Activated naive CD8-positive, alpha-beta T cell treated with anti-CD3 and anti-CD28 coated beads, Interleukin-2, amount 50 U/mL, for 24 hours (primary cell): ENCODE measurements at places on chromosomes 16 and 17.

DNA sequence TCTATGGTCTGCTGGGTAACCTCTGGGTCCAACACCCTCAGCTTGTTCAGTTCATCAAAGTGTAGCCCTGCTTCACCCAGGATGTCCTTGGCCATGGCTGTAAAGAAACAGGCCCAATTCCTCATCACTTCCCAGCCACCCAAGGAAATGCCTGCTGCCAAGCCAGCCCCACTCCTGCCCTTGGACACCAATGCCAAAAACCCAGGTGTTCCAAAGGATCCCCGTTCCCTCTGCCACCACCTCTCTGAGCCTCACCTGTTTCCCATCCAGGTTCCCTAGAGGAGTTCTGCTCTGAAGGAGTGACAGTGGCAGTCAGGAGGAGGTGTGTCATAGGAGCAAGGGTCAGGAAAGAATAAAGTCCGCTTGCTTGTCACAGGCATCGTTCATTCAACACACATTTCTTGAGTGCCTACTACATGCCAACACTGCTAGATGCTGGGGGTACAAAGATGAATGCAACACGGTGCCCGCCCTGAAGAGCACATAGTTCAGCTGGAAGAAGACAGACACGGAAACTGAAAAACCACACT lies 3.3 kb downstream of the IFT20 start:
- H3K36me3 ChIP-seq, result peaks cover 11% of the 10 kb centered on the region
- H3K4me1 ChIP-seq, result peaks cover 34% of the 10 kb centered on the region
- H3K27ac ChIP-seq, result no peak overlapping the region
- DNase-seq, result no peak
- no peaks in the 10 kb centered on the region for H3K27me3 ChIP-seq
- no peak overlapping the region for H3K4me3 ChIP-seq

- DNase-seq, result no peak
- H3K4me3 ChIP-seq, result no peak overlapping the region
- no peaks in the 10 kb centered on the region for H3K27me3 ChIP-seq
- H3K36me3 ChIP-seq, result peaks cover 38% of the 10 kb centered on the region
Measured at GRCh38 chr17:32484041-32484461, 2.7 kb upstream of the CDK5R1 start.

DNA sequence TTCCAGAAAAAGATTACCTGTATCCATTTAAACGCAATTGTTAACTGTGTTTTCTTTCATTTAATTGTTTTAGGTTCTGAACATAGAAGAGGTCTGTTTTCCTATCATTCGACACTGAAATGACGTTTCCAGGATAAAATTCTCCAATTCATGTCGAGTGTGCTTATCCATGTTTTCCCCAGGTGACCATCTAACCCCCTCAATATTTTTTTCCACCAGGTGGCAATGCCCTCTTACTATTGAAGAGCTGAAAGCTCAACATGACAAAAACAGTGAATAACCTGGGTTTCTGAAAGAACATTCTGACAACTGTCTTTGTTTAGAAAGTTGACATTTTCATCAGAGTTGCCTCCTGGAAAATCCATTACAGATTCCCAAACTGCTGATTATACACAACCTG lies 948.7 kb downstream of the KCNJ2 start:
- H3K4me1 ChIP-seq, result no peaks in the 10 kb centered on the region
- DNase-seq, result no peak
- H3K27ac ChIP-seq, result no peak overlapping the region

DNA sequence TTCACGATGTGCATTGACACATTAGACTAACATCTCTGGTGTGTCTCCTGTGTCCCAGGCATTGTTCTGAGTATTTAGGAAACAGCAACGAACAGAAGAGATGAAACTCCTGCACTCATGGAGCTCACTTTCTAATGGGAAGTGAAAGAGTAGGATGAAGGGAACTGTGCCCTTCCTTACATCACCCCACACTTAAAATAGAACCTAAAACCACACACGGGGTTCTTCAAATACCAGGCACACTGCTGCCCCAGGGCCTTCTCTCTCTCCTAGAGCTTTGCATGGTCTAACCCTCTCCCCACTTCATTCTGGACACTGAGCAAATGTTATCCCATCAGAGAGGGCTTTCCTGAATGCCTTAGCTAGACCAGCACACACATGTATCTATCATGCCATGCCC lies 33.7 kb downstream of the TRIM25 start:
- H3K4me3 ChIP-seq, result no peak overlapping the region
- peaks cover 3% of the 10 kb centered on the region for H3K4me1 ChIP-seq
- no peak for DNase-seq
- peaks cover 1% of the 10 kb centered on the region for H3K27me3 ChIP-seq
- no peaks in the 10 kb centered on the region for H3K36me3 ChIP-seq

GRCh38 chr17:39231591-39232551 lies 6.1 kb upstream of the STAC2 start:
- no peak overlapping the region for H3K4me3 ChIP-seq
- no peaks in the 10 kb centered on the region for H3K36me3 ChIP-seq
- no peak overlapping the region for H3K27ac ChIP-seq
- peaks cover 11% of the 10 kb centered on the region for H3K4me1 ChIP-seq
- H3K27me3 ChIP-seq, result peaks cover 22% of the 10 kb centered on the region

DNA sequence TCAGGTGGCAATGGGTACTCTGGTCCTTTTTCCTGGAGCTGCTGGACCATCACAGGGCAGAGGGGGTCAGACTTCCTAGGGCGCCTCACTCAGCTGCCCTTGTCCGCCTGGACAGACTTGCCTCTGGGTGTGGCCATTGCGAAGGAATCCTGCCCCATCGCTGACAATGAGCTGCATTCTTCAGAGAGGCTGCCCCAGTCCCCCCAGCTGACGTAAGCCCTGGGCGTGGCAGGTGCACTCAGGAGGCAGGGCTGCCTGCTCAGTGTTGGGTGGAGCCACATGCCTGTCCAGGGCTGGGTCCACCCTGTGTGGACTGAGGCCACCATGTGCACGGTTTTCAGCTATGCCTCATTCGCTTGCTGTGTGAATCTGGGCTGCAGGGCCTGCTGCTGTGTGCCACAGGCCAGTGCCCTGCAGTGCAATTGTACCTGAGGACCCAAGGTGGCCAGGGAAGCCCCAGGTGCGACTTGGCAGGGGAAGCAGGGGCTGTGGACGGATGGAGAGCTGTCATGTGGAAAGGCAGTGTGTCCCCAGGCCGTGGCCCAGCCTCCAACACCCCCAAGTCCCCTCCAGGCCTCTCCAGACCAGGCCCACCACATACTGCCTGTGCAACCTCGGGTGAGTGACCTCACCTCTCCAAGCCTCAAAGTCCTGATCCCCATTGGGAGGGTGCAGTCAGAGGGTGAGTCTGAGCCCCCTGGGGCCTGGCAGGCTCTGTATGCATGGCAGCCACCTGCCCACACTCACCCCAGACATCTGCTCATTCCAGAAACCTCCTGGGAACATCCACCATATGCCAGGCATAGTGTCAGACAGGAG lies 14.0 kb upstream of the MPRIP start:
- H3K27ac ChIP-seq, result no peak overlapping the region
- no peaks in the 10 kb centered on the region for H3K27me3 ChIP-seq
- DNase-seq, result no peak

GRCh38 chr16:65817066-65817465 lies 549.4 kb upstream of the CDH5 start:
- no peak overlapping the region for H3K4me3 ChIP-seq
- no peak for DNase-seq
- H3K27ac ChIP-seq, result no peak overlapping the region
- H3K4me1 ChIP-seq, result no peaks in the 10 kb centered on the region

- H3K27me3 ChIP-seq, result no peaks in the 10 kb centered on the region
- H3K27ac ChIP-seq, result no peak overlapping the region
- H3K4me1 ChIP-seq, result no peaks in the 10 kb centered on the region
- H3K36me3 ChIP-seq, result no peaks in the 10 kb centered on the region
Measured at GRCh38 chr16:7548796-7549318, 216.2 kb downstream of the RBFOX1 start.

GRCh38 chr17:7437369-7437863 lies 1.9 kb upstream of the FGF11 start:
- peaks cover 4% of the 10 kb centered on the region for H3K36me3 ChIP-seq
- no peak overlapping the region for H3K27ac ChIP-seq
- peaks cover 46% of the 10 kb centered on the region for H3K4me1 ChIP-seq
- no peak for DNase-seq

GRCh38 chr17:67509390-67510287 lies 132.6 kb downstream of the PITPNC1 start:
- no peak overlapping the region for H3K4me3 ChIP-seq
- H3K4me1 ChIP-seq, result peaks cover 41% of the 10 kb centered on the region
- H3K27me3 ChIP-seq, result no peaks in the 10 kb centered on the region
- DNase-seq, result no peak

GRCh38 chr17:37823996-37824395 lies 79.1 kb upstream of the HNF1B start:
- no peaks in the 10 kb centered on the region for H3K36me3 ChIP-seq
- DNase-seq, result no peak
- H3K27me3 ChIP-seq, result no peaks in the 10 kb centered on the region
- no peak overlapping the region for H3K4me3 ChIP-seq
- peaks cover 27% of the 10 kb centered on the region for H3K4me1 ChIP-seq
- H3K27ac ChIP-seq, result no peak overlapping the region

DNA sequence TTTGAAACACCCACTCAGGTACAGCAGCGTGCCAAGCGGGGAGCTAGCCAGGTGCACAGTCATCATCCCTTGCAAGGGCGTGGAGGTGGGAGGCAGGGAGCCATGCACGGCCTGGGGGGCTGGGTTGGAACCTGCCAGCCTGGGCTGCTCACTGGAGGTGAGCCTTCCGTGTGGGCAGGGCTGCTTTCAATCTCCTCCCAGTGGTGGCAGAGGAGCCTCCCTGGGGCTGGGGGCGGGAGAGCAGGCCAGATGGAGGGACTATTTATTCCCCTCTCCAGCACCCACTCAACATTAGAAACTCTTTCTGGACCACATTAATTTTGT lies 90.3 kb downstream of the KATNIP start:
- H3K27ac ChIP-seq, result no peak overlapping the region
- H3K27me3 ChIP-seq, result no peaks in the 10 kb centered on the region
- no peaks in the 10 kb centered on the region for H3K36me3 ChIP-seq
- no peak for DNase-seq
- H3K4me3 ChIP-seq, result no peak overlapping the region

DNA sequence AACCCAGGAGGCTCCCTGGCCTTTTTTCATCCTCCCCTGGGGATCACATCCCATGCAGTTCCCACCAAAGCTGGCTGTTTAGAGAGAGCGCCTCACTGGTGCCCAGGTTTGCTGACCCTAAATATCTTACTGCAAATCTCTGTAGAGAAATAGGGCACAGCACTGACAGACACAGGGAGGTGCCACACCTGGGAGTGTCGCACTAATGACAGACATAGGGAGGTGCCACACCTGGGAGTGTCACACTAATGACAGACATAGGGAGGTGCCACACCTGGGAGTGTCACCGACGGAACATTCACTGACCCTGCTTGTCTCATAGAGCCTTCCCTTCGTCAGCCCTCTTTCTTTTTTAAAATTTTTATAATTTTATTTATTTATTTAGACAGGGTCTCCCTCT lies 25.6 kb downstream of the UNK start:
- no peaks in the 10 kb centered on the region for H3K4me1 ChIP-seq
- H3K27me3 ChIP-seq, result no peaks in the 10 kb centered on the region
- no peak overlapping the region for H3K27ac ChIP-seq
- H3K36me3 ChIP-seq, result no peaks in the 10 kb centered on the region
- H3K4me3 ChIP-seq, result no peak overlapping the region

- H3K36me3 ChIP-seq, result no peaks in the 10 kb centered on the region
- no peak overlapping the region for H3K4me3 ChIP-seq
- no peak for DNase-seq
- peaks cover 4% of the 10 kb centered on the region for H3K27me3 ChIP-seq
- H3K4me1 ChIP-seq, result no peaks in the 10 kb centered on the region
Measured at GRCh38 chr17:56699186-56699894, 105.8 kb downstream of the NOG start.

- peaks cover 11% of the 10 kb centered on the region for H3K27me3 ChIP-seq
- H3K27ac ChIP-seq, result no peak within 1 kb of the TSS
- DNase-seq, result no peak
- no peak within 1 kb of the TSS for H3K4me3 ChIP-seq
- no peaks in the 10 kb centered on the region for H3K4me1 ChIP-seq
Measured at GRCh38 chr17:10549096-10549842, at the start of gene MYH2. TSS of gene MYH2 (minus strand) at chr17:10549658. CDS start at chr17:10547920, 1,738 bp downstream.

- no peaks in the 10 kb centered on the region for H3K27me3 ChIP-seq
- peak overlapping the region; percentile 49 for H3K27ac ChIP-seq
- H3K36me3 ChIP-seq, result peaks cover 34% of the 10 kb centered on the region
- H3K4me1 ChIP-seq, result peaks cover 38% of the 10 kb centered on the region
Measured at GRCh38 chr17:17150448-17150800, 55.7 kb downstream of the PLD6 start.

- DNase-seq, result peak; percentile 34
- no peaks in the 10 kb centered on the region for H3K4me1 ChIP-seq
- H3K36me3 ChIP-seq, result no peaks in the 10 kb centered on the region
- H3K27ac ChIP-seq, result no peak overlapping the region
- peaks cover 17% of the 10 kb centered on the region for H3K27me3 ChIP-seq
Measured at GRCh38 chr17:34703533-34703932, 124.2 kb downstream of the TMEM132E start.

GRCh38 chr16:48608452-48608851 lies 1.5 kb downstream of the N4BP1 start:
- H3K4me3 ChIP-seq, result no peak overlapping the region
- DNase-seq, result no peak
- no peak overlapping the region for H3K27ac ChIP-seq
- no peaks in the 10 kb centered on the region for H3K27me3 ChIP-seq

GRCh38 chr16:57681950-57682728 lies 12.5 kb upstream of the DRC7 start:
- no peaks in the 10 kb centered on the region for H3K36me3 ChIP-seq
- no peaks in the 10 kb centered on the region for H3K27me3 ChIP-seq
- H3K27ac ChIP-seq, result no peak overlapping the region
- H3K4me3 ChIP-seq, result no peak overlapping the region

DNA sequence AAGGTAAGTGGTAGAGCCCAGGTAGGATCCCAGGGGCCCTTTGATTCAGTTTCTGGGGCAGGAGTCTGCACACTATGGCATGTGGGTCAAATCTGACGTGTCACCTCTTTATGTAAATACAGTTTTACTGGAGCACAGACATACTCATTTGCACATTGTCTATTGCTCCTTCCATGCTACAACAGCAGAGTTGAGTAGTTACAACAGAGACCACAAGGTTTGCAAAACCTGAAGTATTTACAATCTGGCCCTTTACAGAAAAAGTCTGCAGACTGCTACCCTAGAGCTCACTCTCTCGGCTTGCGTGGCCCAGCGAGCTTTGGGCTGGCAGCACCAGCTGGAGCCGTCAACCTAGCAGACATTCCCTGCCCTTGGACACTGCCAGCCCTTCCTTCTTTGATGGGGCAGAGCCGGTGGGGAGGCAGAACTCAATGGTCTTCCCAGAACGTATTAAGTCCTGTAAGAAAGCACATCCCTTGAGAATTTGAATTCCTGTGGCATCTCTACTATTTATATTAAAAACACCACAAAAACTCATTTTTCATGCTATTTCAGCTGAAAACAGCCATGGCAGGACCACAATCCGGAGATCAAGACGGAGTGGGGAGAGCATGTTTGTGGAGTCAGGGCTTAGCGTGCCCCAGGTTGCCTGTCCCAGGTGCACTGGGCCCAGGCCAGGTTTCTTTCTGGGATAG lies 133.1 kb upstream of the NUDT7 start:
- H3K27ac ChIP-seq, result no peak overlapping the region
- no peaks in the 10 kb centered on the region for H3K4me1 ChIP-seq
- H3K4me3 ChIP-seq, result no peak overlapping the region
